ENCODE measurements at places on chromosomes 11 and 22. TPM values are rescaled to one million over a fixed set of nuclear protein-coding genes. Genes with fewer than 3 reads are reported as not detected.

- DNase-seq = no peak
- no peak overlapping the region for H3K4me3 ChIP-seq
- H3K27ac ChIP-seq = no peak overlapping the region
- peaks cover 5% of the 10 kb centered on the region for H3K4me1 ChIP-seq
- H3K27me3 ChIP-seq = no peaks in the 10 kb centered on the region
- peaks cover 3% of the 10 kb centered on the region for H3K36me3 ChIP-seq
Observed at GRCh38 chr11:74011360-74012073, 2.6 kb upstream of the UCP3 start.

- no peak for DNase-seq
- no peaks in the 10 kb centered on the region for H3K27me3 ChIP-seq
- no peaks in the 10 kb centered on the region for H3K36me3 ChIP-seq
- no peaks in the 10 kb centered on the region for H3K4me1 ChIP-seq
- no peak overlapping the region for H3K27ac ChIP-seq
Observed at GRCh38 chr11:115874843-115875242, 370.6 kb upstream of the CADM1 start.

DNA sequence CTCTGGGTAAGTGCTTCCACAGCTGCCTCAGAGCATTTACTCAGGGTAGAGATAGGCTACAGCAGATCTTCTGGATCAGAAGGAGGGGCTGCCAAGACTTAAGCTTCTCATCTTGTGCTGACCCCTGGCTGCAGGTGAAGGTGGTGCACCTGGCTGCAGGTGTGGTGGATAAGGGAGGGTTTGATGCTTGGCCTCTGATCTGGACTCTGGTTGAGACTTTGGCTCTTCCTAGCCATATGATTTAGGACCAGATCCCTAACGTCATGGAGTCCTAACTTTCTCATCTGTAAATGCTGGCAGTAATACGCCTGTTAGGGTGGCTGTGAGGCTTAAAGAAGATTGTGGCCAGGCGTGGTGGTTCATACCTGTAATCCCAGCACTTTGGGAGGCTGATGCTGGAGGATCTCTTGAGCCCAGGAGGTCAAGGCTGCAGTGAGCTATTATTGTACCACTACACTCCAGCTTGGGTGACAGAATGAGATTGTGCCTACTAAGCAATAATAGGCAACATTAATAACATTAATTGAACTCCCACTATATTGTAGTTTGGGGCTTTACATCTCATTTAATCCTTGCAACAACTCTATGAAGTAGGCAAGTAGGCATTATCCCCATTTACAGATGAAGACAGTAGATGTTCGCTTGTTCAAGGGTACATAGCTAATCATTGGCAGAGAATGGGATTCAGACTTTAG, 10.7 kb downstream of the DTX4 start:
- no peak for DNase-seq
- no peaks in the 10 kb centered on the region for H3K27me3 ChIP-seq
- peaks cover 13% of the 10 kb centered on the region for H3K4me1 ChIP-seq
- no peak overlapping the region for H3K4me3 ChIP-seq

DNA sequence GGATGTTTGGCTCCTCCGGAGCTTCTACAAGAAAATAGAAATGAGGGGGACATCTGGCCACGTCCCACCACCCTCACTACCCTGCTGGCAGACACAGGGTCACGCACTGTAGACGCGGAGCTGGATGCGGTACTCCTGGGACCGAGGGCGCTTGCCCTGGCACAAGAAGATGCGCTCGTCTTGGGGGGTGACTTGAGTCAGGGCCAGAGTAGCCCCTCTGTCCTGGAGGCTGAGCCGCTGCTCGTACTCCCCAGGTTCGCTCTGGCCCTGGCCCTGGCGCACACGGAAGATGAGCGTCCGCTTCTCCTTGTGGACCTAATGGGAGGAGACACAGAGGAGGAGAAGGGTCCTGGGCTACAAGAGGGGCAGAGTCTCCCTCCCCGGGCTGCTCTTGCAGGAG, 2.2 kb downstream of the MCAM start:
- no peaks in the 10 kb centered on the region for H3K36me3 ChIP-seq
- H3K27me3 ChIP-seq = no peaks in the 10 kb centered on the region
- no peak overlapping the region for H3K4me3 ChIP-seq

DNA sequence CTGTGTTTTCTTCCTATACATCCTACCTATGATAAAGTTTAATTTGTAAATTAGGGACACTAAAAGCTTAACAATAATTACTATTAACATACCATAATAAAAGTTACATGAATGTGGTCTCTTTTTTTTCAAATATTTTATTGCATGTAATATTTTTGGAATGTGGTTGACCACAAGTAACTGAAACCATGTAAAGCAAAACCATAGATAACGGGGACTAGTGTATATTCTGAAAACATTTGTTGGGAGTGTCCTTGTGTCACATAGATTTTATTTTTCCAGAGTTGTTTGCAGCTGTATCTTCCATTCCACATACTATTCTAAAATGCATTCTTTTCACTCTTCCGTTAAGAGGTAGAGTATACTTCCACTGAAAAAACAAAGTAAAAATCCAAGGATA, 200.4 kb downstream of the KIF18A start:
- no peak overlapping the region for H3K4me3 ChIP-seq
- H3K4me1 ChIP-seq = no peaks in the 10 kb centered on the region
- H3K36me3 ChIP-seq = no peaks in the 10 kb centered on the region
- no peaks in the 10 kb centered on the region for H3K27me3 ChIP-seq

DNA sequence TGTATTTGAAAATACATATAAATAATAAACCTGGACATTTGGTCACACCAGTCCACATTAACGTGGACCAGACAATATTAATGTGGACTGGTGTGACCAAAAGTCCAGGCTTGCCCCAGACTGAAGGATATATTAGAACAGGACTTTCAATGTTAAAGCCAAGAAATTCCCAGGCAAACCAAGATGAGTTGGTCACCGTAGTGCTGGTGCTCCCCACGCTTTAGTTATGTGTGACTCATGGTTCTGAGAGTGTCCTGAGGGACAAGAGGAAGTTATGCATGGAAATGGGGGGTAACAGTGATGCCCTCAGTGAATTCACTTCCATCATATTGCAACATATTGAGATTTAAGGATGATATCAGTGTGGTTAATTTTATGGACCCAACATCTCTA, 31.4 kb downstream of the POU2AF1 start:
- no peak overlapping the region for H3K4me3 ChIP-seq
- no peaks in the 10 kb centered on the region for H3K36me3 ChIP-seq
- DNase-seq = no peak

DNA sequence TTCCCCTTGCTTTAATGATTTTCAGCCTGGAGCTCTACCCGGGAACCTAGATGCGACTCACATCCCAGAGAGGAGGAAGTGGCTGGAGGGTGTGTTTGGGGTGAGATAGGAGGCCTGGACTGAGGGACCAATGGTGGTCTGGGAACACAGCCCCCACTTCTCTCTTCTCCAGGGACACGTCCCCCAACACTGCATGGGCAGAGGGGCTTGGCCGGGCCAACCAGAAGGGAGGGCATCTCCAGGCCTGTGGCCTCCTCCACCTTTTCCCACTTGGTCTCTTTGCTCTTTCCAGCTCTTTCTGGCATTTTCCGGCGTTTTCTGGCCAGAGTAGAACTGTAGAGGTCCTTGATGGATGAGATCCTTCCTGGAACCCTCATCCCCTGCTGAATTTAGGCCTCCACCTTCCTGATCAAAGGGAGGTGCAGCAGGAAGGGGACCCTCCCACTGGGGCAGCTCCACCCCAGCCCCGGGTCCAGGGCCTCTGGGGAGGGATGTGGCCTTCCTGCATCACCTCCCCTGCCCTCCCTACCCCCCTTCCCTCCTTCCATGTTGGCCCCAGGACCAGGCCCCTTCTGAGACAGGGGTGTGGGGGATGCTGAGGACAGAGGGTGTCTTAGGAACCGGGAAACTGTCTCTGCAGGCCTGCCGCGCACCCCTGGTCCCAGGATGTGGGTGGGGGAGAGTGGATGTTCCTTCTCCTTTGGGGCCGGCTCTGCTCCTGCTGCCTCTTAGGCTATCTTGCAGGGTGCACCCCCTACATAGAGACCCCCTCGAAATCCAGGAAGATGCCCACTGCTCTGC, 24.4 kb downstream of the MRGPRG start:
- H3K27me3 ChIP-seq = no peaks in the 10 kb centered on the region
- H3K36me3 ChIP-seq = no peaks in the 10 kb centered on the region
- no peaks in the 10 kb centered on the region for H3K4me1 ChIP-seq
- H3K27ac ChIP-seq = no peak overlapping the region
- no peak overlapping the region for H3K4me3 ChIP-seq
- no peak for DNase-seq

Gene MIOX
- 3.5 TPM for total RNA-seq
